ENCODE measurements at places on chromosomes 5 and 9.

GRCh38 chr5:36496471-36496870 lies 109.9 kb upstream of the SLC1A3 start:
- DNase-seq, result no peak

- DNase-seq, result no peak
These were observed 7.0 kb downstream of the UNC5A start for GRCh38 chr5:176817369-176817840.

DNA sequence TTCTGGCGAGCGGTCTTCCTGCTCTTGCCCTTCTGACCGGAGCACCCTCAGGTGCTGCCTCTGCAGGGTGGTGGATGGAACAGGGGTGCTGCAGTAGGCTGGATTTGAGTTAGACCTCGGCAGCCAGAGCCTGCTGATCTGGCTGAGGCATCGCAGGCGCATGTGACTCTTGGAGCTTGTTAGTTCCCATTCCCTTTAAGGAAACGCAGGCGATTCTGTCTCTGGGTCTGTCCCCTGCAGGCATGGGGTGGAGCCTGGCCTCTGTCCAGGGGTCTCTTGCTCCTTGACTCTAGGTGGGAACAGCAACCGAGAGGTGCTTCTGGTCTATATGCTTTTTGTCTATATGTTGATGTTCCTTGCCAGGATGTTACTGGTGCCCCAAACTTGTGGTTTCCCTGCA lies 3.1 kb downstream of the WNK2 start:
- DNase-seq, result no peak

DNA sequence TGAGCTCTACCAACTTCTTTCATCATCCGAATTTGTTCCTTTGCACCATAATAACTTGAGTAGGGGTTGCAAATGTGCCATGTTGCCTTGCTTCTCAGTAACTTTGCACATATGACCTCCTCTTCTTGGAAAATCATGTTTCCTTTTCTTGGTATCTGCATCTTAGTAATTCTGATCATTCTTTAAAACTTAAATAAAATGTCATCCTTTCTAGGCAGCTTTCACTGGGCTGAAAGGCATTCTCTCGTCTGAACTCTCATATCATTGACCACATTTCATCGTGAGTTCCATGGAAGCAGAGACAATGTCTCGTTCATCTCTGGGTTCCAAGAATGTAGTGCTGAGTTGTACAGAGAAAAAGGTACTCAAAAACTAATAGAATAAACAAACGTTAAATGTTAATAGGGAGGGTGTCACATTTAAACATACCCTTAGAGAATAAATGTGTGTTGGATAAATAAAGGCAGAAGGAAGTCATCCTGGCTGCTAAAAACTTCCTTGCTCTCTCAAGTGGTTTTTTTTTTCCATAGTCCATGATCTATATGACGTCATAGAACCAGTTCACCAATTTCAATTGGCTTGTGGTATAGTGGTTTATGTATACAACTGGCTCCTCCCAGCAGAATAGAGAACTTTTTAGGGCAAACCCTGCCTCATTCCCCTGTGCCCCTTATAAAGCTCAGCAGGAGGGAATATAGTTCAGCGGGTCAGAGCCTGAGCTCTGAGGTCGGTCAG lies 218.1 kb upstream of the TRIM32 start:
- DNase-seq, result no peak

GRCh38 chr5:165134155-165134554 lies 1628.7 kb downstream of the MAT2B start:
- no peak for DNase-seq

DNA sequence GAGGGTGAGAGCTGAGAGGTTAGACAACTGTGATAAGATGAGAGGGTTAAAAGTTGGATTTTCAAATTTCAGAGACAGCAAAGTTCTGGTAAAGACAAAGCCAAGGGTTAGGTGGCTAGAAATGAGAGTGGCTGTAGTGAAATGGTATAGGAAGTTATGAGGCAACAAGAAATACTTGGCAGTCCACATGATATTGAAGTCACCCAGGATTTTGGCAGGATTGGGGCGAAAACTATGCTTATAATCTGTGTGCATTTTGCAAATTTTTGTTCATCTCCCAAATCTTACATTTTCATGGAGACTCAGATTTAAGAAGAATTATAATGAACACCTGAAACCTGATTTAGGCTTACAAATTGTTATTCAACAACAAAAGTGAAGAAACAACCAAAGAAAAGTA lies 35.6 kb downstream of the C9 start:
- DNase-seq, result no peak

DNA sequence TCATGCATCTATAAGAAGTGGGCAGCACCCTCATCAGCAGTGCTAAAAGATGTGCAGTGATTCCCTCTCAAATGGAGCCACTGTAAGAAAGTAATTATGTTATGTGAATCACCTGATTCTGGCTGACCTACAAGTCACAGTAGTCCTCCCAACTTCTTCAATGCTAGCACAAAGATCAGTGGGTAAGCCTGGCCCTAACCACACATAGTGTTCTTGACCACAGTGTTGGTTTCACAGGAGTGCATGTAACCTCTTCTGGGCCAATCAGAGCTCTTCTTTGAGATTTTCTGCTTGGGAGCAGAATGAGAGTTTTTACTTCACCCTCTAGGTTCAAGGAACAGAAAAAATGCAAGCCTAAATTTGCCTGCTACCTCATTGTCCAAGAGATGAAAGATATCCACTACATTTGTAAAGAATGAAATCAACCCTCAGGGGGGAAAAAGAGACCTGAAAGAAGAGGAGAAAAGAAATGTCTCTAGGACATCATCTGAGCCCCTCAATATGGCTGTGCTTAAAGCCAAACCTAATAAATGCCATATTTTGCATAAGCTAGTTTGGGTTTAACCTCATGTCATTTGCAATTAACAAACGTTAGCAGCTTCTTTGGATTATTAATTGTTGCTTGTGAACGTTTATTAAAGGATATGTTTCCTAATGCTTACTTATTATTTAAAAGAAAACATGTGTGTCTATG lies 65.3 kb upstream of the ADRB2 start:
- DNase-seq, result no peak

DNA sequence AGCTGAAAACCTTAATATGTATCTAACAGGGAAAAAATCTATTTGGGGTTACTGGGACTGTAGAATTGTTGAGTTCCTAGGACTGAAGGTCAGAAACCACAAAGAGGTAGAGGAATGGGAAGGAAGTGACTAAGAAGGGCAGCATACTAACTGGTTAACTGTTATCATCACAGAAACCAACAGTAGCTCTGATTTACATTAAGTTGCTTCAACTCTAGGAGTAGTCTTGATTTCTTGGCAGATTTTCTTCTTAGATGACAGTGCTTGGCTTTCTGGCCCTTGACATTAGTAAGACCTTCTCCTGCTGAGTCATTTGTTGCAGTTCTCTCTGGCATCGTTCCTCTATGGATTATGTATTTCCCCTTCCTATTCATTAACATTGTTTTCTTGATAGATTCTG lies 116.1 kb upstream of the RASA1 start:
- no peak for DNase-seq

DNA sequence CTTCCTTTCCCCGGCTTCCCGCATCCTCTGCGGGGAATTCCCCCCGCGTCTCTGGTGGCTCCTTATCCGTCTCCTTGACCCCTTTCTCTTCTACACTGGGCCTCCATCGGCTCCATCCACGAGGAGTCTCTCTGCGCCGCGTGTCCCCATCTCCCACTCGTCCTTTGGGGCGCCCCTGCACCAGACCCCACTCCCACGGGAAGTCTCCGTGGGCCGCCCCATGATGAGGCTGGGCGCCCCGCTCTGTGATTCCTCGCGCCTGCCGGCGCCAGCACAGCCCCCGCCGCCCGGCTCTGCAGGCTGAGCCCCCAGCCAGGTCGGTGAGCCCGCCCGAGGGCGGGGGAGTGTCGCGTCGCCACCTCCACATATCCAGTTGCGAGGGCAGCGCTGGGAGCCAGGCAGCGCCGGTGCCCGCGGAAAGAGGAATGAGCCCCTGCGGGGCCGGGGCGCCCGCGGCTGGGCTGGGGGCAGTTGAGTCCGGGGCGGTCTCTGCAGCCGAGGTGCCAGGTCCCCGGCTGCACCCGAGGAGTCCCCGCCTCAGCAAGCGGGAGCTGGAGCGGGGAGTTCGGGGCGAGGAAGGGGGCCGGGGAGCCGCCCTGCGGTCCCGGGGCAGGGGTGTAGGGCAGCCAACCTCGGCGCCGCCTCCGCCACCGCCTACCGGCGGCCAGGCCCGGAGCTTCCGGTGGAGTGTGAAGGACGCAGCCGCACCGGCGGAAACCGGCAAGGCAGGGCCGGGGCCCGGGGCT lies 2.1 kb upstream of the TRAF1 start:
- DNase-seq, result peak; percentile 72

Measured in stimulated activated CD4-positive, alpha-beta T cell treated with anti-CD3 and anti-CD28 coated beads, Interleukin-1b, Interleukin-23, amount 100 ng/mL, for 4 hours (primary cell).